ENCODE measurements at places on chromosomes 3 and 15.

DNA sequence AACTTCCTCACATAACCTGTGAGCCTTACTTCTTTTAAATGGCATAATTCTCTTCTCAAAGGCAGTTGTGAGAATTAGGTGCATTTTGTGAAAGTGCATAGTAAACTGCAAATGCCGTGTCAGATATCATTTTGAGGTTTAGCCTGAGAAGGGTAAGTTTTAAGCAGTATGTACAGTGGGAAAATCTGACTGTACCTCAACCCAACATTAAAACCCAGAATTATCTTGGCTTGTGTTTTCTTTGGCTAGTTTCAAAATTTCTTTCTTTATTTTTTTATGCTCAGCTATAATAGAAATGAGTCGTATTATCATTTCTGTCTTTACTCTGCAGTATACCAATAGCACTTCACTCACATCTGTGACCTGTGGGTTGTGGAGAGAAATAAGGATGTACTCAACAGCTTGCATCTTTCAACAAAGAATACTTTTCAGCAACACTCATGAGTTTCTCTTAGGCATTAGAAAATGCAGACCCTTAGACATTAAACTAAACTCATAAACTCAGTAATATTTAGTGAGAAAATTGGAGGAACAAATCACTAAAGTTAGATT is 65.7 kb downstream of the RASA2 start:
- DNase-seq, result no peak

- DNase-seq, result no peak
These were observed 72.6 kb upstream of the SLC6A6 start for GRCh38 chr3:14329842-14330241.

DNA sequence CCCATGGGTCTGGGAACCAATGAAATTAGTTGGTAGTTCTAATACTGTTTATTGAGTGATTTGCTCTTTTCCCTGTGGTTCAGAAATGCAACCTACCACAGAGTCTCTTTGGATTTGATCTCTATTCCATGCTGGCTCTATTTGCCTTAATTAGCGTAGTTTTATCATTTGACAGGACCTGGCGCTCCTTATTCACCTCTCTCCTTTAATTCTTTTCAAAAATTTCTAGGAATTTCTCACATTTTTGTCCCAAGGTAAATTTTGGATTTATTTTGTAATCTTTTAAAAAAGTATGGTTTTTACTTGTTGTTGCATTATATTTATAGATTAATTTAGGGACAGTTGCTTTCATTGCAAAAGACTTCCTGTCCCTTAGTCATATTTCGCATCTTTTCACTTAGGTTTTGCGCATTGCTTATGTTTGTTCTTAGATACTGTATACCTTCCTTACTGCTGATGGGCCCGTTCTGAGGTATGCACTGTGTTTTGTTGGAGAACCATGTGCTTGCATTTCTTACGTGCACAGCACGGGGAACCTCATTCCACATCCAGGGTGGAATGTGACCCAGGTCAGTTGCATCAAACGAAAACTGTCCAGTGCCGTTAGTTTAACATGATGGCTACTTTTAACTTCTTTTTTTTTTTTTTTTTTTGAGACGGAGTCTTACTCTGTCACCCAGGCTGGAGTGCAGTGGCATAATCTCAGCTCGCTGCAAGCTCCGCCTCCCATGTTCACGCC is 27.0 kb downstream of the SENP5 start:
- no peak for DNase-seq

GRCh38 chr3:127987309-127987995 is 64.8 kb upstream of the SEC61A1 start:
- DNase-seq, result no peak

- no peak for DNase-seq
These were observed 15.5 kb upstream of the CHD2 start for GRCh38 chr15:92884436-92885223.

- peak; percentile 39 for DNase-seq
These were observed 73.1 kb upstream of the MEF2A start for GRCh38 chr15:99492716-99493115.

DNA sequence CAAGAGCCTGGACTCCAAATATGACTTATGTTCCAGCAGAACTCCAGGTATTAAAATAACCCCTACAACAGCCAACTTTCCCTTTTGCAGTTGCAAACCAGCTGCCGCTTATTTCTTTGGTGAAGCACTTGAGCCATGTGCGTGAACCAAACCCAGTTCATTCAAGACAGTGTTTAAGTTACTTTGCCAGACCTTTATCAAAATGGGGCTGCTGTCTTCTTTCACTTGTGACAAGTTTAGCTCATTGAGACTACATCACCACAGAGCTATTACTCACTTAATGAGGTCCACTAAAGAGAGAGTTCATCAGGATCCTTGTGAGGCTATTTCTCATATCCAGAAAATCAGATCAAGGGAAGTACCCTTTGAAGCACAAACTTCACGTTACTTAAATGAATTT is 2.4 kb upstream of the XRN1 start:
- DNase-seq, result no peak

DNA sequence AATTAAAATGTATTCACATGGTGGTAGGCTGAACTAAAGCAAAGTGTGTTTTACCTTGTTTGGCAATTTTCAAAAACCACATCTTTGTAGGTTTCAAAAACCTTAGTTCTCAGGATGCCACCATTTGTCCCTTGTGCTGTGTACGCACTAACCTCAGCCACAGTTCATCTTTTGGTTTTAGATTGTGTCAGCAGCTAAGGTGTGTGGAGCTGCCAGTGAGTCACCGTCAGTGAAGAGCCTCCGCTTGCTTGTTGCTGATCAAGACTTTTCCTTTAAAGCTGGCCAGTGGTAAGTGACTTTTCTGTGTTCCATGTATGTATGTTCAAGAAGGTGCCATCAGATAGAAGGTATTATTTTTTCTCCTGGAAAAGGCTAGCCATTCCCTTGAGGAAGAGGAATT is 21.1 kb downstream of the OXNAD1 start:
- peak; percentile 26 for DNase-seq

- no peak for DNase-seq
These were observed 45.0 kb upstream of the WWTR1 start for GRCh38 chr3:149702691-149703441.

- no peak for DNase-seq
These were observed 14.8 kb downstream of the LOXL1 start for GRCh38 chr15:73941044-73941443.

DNA sequence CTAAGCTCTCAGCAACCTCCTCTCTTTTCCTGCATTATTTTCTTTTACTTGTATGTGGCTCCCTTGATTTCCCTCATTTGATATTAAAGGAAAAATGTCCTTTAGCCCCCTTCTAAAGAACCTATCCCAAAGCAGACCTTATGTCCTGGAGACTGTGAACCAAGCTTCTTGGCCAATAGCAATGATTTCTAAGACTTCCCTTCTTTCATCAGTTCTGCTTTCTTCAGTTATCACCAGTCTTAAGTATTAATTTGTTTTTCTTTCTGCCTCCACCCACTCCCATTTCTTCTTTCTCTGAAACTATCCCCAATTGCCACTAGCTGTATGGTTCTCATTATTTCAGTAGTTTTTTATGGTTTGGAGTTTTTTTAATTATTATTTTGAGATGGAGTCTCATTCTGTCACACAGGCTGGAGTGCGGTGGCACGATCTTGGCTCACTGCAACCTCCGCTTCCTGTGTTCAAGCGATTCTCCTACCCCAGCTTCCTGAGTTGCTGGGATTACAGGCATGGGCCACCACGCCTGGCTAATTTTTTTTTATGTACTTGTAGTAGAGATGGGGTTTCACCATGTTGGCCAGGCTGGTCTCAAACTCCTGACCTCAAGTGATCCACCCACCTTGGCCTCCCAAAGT is 12.1 kb downstream of the TMOD3 start:
- DNase-seq, result no peak

GRCh38 chr15:90300988-90301706 is 35.7 kb downstream of the NGRN start:
- peak; percentile 72 for DNase-seq

DNA sequence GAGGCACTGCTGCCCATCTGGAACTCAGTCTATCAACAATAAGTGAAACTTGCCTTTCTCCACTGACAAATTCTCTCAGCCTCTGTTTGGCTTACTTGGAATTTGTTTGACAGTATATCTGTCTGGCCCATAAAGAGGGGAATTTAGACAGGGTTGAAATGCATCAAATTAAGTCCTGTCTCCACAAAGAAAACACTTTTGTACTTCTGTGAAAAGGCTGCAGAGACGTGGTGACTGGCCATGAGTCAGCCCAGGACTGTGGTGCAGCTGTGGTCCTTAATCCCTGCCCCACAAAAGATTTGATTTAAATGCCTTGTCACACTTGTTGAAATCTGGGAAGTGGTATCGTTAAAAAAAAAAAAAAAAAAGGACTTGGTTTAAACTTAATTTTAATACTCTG is 47.5 kb downstream of the RYR3 start:
- DNase-seq, result no peak

DNA sequence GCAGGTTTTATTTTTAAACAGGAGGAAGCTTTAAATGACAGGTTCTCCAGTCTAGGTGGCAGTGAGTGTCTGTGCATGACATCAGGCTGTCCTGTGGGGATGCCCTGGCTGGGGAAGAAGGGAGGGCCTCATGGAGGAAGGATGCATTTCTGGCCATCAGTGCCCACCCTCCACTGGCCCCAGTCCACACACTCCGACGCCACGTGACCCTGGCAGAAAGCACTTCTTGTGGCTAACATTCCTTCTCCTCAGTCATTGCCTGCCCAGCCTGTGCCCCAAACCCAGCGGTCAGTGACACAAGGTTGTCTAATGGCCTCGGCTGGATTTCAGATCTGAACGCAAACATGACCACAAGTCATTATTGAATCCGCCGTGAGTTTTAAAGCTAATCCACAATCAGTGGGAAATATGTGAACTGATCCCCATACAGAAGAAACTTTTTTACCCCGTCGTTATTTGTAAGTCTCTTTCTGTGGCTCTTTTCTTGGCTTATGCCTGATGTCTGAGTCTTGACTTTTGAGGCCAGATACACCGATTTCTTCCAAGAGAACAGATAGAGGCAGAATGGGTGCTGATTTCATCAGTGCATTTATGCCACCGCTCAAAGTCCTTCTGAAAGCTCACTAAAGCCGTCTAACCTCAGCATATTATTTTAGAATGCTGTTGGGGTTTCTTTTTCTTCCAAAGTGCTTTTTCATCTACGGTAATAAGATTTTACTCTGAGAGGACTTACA is 17.3 kb upstream of the LRRK1 start:
- peak; percentile 29 for DNase-seq

DNA sequence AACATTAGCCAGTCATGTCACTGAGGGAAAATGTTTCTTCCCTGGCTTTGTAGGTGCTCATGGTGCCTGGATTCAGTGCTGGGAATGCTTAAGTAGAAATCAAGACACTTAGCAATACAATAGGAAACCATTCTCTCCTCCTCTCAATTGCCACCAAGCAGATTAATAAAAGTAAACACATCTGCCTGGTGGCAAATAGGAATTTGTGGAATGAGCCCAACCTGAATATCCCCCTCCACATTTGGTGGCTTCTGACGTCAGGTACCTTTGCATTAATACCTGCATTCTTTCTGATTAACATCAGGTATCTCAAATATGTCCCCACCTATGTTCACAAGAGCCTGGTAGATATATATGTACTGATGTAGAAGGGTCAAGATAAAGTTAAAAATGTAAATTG is 42.7 kb downstream of the PPP2R3A start:
- DNase-seq, result no peak

DNA sequence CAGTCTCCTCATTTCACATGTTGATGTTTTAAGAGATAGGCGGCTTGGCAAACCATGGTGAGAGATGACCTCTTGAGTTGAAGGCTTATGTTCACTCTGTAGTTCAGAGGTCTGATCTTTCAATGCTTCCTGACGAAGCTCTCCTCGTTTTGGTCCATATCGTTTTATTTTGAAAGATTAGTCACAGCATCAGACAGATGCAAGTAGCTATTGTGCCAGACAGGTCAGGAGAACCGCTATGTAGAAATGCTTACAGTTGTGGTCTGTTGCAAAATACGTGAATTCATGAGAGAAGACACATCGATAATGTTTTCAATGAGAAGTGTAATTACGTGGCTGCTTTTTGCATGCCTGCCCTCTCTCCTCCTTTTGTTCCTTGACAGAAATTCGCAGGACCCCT is 47.5 kb downstream of the CHL1 start:
- no peak for DNase-seq

- DNase-seq, result no peak
These were observed 184.9 kb upstream of the LRRC3B start for GRCh38 chr3:26437678-26438077.

GRCh38 chr3:137035631-137036030 is 77.8 kb downstream of the IL20RB start:
- no peak for DNase-seq

DNA sequence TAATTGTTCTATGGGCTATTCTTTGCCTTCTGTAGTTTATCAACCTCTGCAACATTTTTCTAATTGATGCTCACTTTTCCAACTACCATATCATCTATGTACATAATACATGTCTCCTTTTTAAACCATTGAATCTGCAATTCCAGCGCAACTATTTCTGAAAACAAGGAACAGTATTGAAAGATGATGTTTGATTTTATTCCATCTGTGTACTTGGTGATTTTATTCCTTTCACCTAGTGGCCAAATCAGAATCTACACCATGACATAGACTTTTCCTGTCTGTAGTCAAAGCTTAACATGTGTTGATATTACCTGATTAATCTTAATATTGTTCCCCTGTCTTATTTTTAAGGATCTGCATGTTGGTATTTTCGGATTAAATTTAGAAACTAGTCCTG is 13.0 kb downstream of the NKTR start:
- DNase-seq, result no peak

DNA sequence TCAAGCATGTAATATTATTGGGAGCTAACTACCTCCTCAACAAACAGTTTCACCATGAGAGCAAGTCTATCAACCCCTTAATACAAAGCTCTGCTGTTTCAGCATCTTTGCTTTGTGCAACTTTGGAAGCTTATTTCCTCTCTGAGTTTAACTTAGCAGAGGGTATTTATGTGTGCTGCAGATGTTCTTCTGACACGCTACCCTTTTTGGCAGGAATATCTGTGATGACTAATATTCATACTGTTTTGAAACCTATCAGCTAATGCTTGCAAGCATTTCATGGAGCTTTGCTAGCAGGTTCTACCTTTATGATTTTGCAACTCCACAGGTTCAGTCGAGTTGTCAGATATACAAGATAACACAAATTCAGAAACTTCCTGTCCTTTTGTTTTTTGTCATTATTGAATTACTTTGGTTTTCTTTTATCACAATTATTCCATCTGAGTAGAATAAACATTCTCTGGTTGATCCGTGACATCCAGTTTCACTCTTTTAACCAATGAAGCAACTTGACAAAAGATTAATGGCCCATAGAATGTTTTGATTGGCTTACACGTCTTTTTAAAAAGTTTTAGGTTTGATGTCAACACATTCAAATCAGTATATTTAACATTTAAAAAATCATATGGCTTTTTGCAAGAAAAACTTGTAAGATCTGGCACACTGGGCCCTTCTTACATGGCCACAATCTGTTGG is 1.7 kb upstream of the SLC9A9 start:
- DNase-seq, result no peak

DNA sequence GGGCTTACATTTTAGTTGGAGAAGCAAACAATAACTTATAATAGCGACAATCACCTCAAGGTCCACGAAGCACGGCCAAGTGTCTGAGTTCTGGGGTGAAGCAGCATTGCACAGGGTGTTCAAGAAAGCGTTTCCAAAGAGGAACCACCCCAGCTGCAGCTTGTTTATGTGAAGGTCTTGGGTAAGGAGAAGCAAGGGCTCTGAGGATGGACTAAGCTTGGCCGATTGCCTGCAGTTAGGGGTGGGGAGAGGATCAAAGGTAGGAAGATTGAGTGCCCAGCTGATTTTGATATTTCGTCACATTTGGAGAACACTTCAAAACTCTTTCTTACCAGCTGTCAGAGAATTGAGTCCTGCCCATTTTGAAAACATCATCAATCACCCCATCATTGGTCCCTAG is 321.6 kb upstream of the DNAJC19 start:
- DNase-seq, result no peak

GRCh38 chr3:114405202-114405990 is 111.6 kb downstream of the TIGIT start:
- DNase-seq, result no peak

Data from upper lobe of left lung (tissue), 6 donors.